Thyroid gland (tissue), 4 donors: ENCODE measurements at places on chromosomes 5 and 9. TPM values are rescaled to one million over a fixed set of nuclear protein-coding genes. Genes with fewer than 3 reads are reported as not detected.

DNA sequence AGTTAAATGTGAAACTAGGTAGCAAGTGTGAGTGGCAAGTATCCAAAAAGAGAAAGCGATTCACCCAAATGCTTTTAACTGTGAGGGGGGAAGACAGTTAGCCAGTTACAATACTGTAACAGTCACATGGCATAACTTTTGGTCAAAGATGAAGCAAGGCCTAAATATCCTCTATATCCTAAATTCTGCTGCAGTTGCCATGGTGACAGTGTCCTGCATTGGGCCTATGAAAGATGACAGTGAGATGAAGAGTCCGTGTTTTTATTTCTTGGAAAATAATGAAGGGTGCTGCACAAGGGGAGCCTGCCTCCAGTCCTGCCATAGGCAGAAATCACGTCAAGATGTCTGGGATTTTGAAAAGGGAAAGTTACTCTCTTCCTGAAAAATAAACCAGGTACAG is 534.6 kb downstream of the NTRK2 start:
- H3K27ac ChIP-seq = no peak overlapping the region
- no peak overlapping the region for H3K4me3 ChIP-seq
- DNase-seq = no peak
- H3K4me1 ChIP-seq = no peaks in the 10 kb centered on the region
- H3K27me3 ChIP-seq = no peaks in the 10 kb centered on the region

The SQSTM1 gene
- total RNA-seq = 948 TPM

- H3K27me3 ChIP-seq = no peaks in the 10 kb centered on the region
- no peak overlapping the region for H3K4me3 ChIP-seq
- H3K4me1 ChIP-seq = peaks cover 9% of the 10 kb centered on the region
- no peak overlapping the region for H3K27ac ChIP-seq
- DNase-seq = peak; percentile 52
- no peaks in the 10 kb centered on the region for H3K36me3 ChIP-seq
Measured at GRCh38 chr9:110543631-110544051, 35.9 kb downstream of the SVEP1 start.

The HTR1A gene
- 0.38 TPM for total RNA-seq

DNA sequence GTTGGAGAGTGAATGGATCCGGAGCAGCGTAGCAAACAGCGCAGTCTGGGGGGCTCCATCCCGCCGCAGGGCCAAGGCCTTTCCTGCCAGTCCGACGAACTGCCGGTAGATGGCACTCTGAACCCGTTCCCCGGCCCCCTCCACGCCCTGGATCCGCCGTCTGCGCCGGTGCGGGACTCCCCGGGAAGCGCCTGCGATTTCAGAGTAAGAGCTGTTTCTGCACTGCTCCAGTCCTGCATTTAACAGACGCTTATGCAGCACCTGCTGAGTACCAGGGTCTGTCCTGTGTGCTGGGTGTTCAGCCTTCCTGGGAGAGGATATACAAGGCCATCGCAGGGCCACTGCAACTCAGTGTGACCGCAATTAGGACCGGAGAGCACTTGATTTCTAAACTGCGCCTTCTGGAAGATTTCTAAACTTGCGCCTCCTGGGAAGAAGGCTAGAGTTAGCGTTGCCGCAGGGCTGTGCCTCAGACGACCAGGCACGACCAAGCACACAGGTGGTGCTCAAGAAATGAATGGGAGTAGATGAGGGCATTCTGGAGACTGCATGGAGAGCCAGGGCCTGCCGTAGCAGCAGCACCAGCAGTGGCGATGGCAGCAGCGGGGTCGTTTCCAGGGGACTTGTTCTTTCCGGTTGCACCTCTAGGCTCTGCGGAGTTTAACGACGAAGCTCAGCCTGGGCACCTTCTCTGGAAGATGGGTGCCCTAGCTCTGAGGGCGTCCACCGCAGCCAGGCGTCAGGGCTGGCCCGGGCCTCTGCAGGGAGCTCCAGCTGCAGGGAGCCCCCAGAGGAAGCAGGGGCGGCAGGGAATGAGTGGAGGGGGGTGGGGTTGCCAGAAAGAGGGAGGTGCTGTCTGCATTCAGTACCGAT is 14.3 kb upstream of the TIFAB start:
- H3K36me3 ChIP-seq = no peaks in the 10 kb centered on the region
- peaks cover 7% of the 10 kb centered on the region for H3K4me1 ChIP-seq
- peaks cover 20% of the 10 kb centered on the region for H3K27me3 ChIP-seq
- no peak overlapping the region for H3K27ac ChIP-seq
